ENCODE measurements at places on chromosomes 5 and 9.

DNA sequence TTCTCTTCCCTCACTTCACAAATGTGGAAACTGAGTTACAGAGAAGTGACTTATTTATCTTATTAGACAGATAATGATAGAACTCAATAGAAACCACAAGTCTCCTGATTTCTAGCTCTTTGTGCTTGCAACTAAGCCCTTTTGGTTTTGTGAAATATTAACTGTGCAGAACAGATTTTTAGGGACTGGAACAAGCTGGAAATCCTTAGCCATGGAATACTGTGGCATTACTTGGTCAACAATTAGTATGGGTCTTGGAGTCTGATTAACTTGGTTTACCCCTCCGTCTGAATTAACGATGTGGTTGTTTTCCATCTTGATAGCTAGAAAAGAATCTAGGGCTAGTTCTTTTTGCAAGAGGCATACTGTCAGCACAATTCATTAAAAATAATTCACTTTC, 584 bp upstream of the KLF9 start:
- DNase-seq: no peak

DNA sequence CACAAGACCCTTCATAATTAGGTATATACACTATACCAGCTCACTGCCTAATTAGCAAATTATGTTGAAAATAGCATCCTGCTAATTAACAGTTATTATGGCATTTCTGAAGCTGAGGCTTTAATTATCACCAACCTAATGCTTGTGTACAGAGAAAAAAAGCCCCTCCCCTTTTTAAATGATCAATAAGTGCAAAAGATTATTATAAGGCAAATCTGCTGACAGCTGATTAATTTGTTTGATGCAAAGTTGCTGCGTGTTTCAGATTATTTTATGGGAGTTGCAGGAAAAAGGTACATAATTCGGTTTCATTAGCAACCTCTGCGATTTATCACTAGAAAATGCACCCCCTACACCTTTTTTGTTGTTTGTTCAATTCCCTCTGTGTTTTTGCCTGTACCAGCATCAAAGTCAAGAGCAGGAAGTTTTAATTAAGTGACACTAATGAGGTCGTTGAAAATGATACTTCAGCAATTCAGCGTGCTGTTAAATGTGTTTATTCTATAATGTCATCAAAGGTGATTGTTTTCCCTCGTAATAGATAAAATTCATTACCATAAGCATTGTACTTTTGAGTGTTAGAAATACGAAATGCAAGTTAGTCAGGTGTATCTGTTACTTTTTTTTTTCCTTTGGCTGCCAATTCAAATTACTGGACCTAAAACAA, 170.0 kb downstream of the EBF1 start:
- no peak for DNase-seq

DNA sequence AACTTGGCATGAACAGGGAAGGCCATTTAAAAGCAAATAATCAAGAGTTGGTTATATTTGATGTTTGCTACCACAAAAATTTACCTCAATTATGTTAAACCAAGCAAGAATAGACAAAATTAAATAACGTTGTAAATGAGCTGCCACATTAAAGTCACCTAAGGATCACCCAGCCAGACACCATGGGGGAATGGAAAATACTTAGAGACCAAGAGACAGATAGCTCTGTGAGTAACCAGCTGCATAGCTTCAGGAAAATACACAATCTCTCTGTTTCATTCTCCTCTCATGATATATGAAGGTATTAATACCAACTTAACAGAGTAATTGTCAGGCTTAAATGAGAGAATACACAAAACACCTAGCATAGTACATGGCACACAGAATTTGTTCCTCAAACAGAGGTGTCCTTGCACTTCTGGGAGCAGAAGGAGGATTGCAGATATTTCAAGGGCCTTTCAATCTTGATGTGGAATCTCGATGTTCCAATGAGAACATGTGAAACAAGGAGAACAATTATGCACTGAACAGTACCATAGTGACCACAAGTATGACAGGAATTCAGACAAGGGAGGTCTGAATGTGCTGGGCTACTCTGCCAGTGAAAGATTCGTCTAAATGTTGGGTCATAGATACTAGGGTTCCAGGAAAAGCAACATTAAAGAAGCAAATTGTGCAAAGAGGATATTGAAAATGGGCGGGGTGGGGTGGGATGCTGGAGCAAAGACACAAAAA, 18.6 kb downstream of the JAKMIP2 start:
- DNase-seq: no peak

DNA sequence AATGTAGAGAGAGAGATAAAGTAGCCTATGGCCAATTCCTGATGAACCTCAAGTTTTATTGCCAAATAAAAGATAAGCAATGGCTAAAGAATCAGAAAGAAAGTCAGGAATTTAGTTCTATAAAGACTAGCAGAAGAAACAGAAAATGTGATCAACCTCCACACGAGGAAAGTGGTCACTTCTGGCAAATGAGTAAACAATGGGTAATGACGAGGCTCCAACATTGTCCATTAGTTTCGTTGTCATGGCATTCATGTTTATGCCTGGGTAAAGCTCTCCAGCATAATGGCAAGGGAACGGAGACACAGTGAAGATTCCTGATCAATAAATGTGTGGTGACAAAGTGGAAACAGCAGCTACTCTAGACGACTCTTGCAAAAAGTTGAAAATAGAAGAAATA, 341.8 kb upstream of the CTNND2 start:
- DNase-seq: no peak

- DNase-seq: no peak
These were observed 84.3 kb upstream of the PPP2R2B start for GRCh38 chr5:146962801-146963355.

GRCh38 chr9:127973169-127974000, 7.4 kb downstream of the EEIG1 start:
- no peak for DNase-seq

- DNase-seq: no peak
These were observed 12.4 kb upstream of the RALGPS1 start for GRCh38 chr9:126902210-126902609.

DNA sequence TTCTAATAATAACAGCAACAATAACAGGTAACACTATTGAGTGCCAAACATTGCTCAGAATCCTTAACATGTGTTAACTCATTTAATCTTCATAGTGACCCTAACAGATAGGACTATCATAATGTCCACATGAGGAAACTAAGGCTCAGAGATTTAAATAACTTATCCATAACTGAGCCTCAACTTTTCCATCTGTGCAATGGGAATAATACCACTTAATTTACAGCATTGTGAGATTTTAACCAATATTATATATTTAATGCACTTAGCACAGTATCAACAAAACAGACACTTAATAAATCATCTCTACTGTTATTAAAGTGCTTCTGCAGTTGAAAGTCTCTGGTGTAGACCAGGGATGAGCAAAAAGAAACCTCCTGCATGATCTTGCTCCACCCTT, 28.2 kb downstream of the TTC39B start:
- DNase-seq: no peak

- no peak for DNase-seq
These were observed 80.5 kb downstream of the FNBP1 start for GRCh38 chr9:129962451-129962864.

DNA sequence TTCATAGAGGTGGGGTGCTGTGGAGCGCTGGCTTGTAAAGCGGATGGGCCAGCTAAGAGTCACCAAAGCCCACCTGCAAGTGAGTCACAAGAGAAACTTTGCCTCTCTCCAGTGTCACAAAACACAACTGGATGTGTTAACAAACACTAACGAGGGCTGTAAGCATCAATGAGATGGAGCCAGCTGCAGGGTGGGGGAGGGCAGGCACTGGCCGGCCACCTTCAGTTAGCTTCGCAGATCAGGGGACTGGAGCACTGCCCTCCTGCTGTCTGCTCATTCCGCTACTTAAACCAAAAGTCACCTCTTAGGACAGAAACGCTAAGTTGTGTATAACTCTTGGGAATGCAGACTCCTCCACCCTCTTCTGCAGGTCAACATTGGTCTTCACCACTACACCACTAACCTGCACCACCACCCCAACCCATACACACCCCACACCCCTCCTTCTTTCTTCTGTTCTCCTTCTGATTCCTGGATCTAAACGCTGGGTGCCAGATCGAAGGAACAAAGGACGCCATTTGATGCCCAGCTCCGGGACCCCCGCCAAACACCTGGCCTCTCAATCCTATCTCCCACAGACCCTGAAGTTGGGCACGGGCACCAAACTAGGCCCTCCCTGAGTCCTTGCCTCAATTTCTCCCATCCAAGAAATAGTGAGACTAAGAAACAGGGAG, 2.1 kb downstream of the ARSI start:
- DNase-seq: no peak

DNA sequence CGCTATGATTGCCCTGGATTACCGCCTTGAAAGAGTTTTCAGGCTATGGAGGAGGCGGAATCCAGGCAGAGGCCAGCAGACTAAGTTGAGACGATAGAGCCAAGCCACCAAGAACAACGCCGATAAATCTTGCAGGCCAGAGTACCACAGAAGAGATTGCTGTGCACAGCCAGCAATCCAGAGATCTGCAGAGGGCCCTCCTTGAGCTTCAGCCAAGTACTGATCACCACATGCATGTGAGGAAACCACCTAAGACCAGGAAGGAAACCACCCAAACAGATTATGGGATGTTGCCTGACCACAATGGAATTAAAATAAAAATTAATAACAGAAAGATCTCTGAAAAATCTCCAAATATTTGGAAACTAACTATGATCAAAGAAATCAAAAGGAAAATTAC, 74.9 kb downstream of the GCNT4 start:
- no peak for DNase-seq

GRCh38 chr5:131769961-131770360, 26.9 kb downstream of the FNIP1 start:
- no peak for DNase-seq

- DNase-seq: no peak
These were observed 6.4 kb upstream of the TOR4A start for GRCh38 chr9:137270929-137271695.

- no peak for DNase-seq
These were observed 495.9 kb downstream of the CSNK1G3 start for GRCh38 chr5:124007675-124008398.

DNA sequence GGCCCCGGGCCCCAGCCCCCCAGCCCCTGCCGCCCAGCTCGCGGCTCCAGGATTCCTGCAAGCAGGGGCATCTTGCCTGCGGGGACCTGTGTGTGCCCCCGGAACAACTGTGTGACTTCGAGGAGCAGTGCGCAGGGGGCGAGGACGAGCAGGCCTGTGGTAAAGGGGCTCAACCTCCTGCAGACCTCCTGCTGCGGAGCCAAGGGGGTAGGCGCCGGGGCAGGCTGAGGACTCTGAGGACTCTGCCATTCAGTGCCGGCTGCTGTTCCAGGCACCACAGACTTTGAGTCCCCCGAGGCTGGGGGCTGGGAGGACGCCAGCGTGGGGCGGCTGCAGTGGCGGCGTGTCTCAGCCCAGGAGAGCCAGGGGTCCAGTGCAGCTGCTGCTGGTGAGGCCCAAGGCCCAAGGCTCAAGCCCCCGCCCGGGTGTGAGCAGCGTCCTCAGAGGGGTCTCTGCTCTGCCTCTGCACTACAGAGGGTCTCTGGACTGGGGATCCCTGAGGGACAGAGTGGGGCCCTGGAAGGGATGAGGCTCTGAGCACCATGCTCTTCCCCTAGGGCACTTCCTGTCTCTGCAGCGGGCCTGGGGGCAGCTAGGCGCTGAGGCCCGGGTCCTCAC, 3.4 kb downstream of the MAMDC4 start:
- no peak for DNase-seq

DNA sequence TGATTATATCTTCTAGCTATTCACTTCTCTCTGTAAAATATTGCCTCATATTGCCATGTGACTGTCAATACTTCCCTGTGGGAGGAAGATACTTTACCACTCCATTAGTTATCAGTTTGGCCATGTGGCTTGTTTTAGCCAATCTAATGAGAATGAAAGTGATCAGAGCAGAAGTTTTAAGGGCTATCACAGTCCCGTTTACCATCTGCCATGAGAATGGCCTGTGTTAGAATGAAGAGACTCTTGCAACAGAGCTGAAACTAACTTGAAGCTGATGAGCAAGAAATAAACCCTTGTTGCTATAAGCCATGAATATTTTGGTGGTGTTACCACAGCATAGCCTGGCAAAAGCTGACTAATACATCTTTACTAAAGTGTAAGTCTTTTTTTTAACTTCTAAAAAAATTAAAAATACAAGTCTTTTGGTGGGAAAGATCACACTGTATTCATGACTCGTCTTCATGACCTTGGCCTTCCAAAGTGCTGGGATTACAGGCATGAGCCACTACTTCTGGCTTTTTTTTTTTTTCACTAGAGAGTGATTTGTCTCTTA, 68.0 kb upstream of the CTNNA1 start:
- no peak for DNase-seq

- no peak for DNase-seq
These were observed 99.4 kb downstream of the VCAN start for GRCh38 chr5:83570916-83571315.

GRCh38 chr9:11149065-11149464, 536.3 kb upstream of the PTPRD start:
- DNase-seq: no peak

DNA sequence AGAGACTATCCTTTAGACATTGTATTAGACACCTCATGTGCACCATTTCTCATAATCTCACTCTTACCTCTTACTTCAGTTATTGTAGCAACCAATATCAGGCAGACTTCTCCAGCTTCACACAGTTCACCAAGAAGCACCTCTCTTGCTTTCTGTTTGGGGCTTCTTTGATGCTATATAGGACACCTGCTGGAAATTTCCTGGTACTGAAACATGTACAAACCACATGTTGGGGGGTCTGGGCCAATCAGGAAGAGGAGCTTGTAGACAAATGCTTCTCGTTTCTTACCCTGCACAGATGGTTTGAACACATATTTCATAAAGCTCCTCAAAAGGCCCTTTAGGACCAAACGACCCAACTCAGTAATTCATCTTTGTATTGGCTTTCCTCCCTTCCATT, 212.1 kb downstream of the IZUMO3 start:
- no peak for DNase-seq

- DNase-seq: no peak
These were observed 6.7 kb upstream of the LCN2 start for GRCh38 chr9:128142596-128142995.

- DNase-seq: no peak
These were observed 33.0 kb downstream of the LARP1 start for GRCh38 chr5:154788212-154788611.

DNA sequence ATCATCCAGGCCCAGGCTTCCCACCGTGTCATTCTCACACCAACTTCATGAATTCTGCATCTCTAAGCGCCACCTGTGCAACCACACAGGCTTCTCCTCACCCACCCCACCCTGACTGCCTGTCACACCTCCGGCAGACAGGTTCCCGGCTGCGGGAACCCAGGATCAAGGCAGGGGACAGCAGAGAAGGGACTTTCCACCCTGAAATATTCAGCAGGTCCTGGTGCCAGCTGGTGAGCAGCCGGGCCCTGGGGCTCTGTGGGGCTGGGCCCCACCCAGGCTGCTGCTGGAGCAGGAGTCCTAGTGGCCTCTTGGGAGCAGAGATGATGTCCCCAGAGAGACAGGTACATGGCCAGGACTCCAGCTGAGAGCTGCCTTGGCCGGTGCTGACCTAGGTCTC, 12.7 kb downstream of the ANXA6 start:
- no peak for DNase-seq

DNA sequence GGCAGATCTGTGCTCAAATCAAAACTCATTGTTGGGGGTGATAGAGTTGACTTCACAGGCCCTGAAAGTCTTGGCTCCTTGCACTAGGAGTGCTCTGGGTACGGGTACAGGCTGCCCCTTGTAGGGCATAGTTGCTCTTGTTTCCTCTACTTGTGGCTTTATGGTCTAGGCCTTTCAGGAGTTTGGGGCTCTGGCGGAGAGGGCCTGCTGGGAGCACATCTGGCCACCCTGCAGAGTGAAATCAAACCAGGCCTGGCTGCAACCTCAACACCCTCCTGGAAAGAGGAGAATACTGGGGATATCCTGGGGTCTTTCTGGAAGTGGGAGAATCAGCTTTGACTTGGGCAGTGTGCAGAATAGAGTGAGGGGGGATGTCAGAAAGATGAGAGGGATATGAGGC, 1.5 kb downstream of the TGFBI start:
- no peak for DNase-seq
